NK-92 treated with Interleukin-12 subunit alpha and Interleukin-12 subunit beta, amount 100 ng/mL, for 24 hours (cell line): ENCODE measurements at places on chromosomes 1 and 21.

DNA sequence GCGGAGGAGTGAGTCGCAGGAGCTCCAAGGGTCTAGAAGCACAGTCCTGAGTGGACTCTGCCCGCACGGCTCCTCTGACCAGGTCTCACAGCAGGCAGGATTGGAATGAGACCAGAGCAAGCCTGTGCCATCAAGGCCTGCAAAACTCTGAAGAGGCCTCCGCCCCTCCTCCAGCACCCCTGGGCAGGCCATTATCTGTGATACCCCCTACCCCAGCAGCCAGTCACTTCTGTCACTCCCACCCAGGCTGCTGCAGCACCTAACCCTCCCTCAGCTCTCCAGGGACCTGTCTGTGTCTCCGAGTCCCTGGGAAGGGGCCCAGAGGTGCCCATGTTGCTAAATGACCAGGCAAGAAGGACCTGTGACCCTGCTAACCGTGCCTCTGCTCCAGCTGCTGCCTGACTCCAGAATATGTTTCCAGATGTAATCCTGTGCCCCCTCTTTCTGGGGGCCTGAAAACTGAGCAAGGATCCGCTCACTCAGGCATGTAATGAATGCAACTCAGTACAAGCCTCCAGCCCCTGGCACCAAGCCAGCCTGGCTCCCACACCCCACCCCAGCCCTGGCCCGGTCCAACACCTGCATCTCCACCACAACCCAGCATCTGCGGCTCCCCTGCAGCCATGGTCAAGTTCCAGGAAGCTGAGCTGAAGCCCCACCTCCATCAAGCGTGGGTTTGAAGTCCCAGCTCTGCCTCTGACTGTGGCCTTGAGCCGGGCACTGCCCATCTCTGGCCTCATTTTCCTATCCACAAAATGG, 22.1 kb upstream of the COL16A1 start:
- DNase-seq = no peak

GRCh38 chr21:34843562-34843961, 174.8 kb downstream of the CLIC6 start:
- DNase-seq = no peak

- no peak for DNase-seq
Observed at GRCh38 chr1:6854166-6854565, 68.9 kb downstream of the CAMTA1 start.

DNA sequence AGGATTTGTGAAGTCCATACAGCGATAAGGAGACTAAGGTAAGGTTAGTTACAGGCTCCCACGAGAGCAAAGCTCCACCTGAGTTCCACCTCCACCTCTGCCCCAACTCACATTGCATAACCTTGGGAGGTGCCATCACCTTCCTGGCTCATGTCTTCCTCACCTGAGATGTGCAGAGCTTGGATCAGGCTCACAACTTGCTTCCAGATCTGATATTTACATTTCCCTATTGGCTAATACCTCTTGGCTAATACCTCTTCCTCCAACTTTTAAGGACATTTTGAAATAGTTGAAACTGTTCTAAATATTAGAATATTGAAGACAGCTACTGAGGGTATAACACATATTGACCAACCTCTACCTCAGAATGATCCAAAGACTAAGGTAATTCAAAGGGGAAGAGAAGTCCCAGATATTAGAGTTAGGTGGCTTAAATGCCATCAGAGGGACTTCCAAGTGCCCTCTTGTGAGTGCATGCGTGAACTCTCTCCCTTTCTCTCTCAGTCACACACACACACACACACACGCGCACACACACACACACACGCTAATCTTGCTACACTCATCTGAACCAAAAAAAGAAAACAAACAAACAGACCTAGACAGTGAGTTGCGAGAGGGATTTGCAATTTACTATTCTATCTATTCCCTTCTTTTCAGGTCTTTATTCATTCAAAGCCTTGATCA, 134.3 kb downstream of the PLPP3 start:
- no peak for DNase-seq

- DNase-seq = no peak
Observed at GRCh38 chr1:112517231-112517630, 8.5 kb downstream of the WNT2B start.
